ENCODE measurements at places on chromosomes 3 and 15. TPM values are rescaled to one million over a fixed set of nuclear protein-coding genes. Genes with fewer than 3 reads are reported as not detected.
A peak's percentile ranks its signal among the peaks of the same experiment; 100 is the strongest.

- no peak for DNase-seq
Observed at GRCh38 chr15:89780601-89781000, 4.5 kb downstream of the MESP2 start.

- no peak for DNase-seq
Observed at GRCh38 chr3:38148311-38148882, 9.9 kb downstream of the MYD88 start.

GRCh38 chr3:57948781-57949242 is 59.4 kb upstream of the FLNB start:
- DNase-seq: peak; percentile 51

Gene TAGLN3
- not detected for total RNA-seq

Gene TOMM70
- 47.8 TPM for total RNA-seq

Gene GATA2
- 15.4 TPM for total RNA-seq
